ENCODE measurements at places on chromosomes 1 and 21. TPM values are rescaled to one million over a fixed set of nuclear protein-coding genes. Genes with fewer than 3 reads are reported as not detected.

DNA sequence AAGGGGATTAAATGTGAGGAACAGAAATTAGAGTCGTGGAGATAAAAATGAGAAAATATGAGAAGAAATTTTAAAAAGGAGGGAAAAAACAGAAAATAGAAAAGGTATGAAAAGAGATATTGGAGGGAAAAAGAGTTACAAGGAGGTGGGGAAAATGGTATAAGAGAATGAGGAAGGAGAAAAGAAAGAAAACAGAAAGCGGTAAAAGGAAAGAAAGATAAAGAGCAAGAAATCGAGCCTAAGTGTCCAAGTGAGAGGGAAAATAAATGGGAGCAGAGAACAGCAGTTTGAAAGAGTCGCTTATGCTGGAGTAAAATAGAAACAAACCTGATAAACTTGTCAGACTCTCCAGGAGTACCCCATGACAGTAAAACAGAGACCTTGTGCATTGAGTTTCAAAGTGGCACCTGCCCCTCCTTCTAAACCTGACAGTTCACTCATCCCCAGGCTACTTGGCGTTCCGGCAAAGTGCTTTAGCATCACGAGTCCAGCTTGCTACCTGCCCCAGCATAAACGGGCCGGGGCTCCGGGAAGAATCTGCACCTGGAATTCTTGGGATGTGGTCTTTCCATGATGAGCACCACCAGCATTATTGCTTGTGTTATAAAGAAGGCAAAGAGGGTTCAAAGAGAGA lies 585 bp downstream of the NEGR1 start:
- no peak for DNase-seq

DNA sequence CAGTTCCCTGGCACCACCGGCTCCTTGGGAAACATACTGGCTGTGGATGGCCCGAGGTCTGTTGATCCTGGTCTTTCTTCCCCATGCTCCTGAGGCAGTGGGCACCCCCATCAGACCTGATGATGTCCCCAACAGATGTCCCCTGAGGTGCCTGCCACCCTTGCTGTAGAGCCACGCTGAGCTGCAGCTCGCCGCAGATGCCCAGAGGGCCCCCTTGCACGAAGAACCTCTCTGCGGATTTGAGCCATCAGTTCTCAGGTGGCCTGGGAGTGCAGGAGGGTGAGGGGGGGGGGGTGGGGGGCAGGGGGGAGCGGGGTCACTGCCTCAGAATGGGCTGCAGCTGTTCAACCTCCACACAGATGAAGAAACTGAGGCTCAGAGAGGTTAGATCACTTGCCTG lies 60.9 kb downstream of the GLIS1 start:
- DNase-seq: no peak

- no peak for DNase-seq
These were observed 5.6 kb upstream of the GPSM2 start for GRCh38 chr1:108871050-108871724.

GRCh38 chr1:10019561-10019960 lies 13.2 kb upstream of the UBE4B start:
- DNase-seq: no peak

Gene PHTF1
- 33.0 TPM for total RNA-seq

DNA sequence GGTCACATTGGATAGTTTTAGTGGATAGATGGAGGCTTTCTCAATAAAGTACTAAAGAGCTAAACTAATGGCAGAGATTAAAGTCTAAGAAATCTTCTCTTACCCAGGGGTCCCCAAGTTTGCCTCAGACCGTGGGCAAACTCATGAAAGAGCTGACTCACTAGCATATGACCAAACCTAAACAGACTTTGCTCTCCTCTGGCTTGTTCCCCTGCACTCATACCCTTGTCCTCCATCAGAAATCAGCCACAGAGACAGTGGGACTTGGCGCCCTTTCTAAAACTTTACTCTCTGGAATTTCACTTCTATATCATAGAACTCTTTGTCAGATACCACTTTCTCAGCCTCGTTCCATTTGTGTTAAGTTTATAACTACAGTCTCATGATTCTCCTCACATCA lies 17.0 kb upstream of the HSD3B2 start:
- no peak for DNase-seq

Gene TMPRSS15
- not detected for total RNA-seq

GRCh38 chr1:98417820-98418219 lies 243.7 kb upstream of the SNX7 start:
- DNase-seq: no peak

- no peak for DNase-seq
These were observed 25.2 kb downstream of the CCN1 start for GRCh38 chr1:85605484-85606413.

Measured in frontal cortex (tissue), 4 donors.